NCI-H82 (cell line): ENCODE measurements at places on chromosomes 11 and 22.

DNA sequence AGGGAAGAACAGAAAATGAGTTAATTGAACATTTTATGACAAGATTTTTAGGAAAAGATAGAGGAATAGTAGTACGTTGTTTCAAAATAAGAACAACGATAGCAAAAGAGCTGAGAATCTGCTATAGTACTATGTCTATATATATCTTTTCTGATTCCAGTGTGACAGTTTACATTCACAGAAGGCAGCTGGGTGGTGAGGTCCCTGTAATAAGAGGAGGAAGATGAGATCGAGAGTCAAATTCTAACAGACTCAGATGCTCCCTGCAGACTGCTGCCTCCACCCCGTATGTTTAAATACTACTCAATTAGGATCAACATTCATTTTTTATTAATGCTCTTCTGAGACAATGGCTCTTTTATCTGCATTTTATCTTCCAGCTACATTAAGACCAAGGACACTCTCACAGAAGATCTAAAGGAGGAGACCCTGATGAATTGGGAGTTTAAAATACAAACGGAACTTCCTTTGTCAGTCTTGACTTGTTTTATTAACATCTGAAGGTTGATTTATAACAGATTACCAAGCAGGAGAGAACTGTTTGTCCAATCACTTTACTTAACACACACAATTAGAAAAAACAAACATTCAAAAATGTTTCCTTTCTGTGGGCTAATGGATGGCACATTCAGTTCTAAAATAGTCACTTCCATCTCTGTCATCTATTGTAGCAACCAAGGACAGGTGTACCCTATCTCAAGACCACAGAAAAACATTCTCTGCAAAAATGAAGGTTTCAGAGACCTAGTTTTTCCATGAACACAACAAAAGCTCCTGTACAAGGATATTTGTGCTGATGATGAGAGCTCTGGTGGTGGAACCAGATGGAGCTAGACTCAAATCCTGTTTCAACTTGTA lies 240.2 kb downstream of the CADM1 start:
- DNase-seq: peak; percentile 14

GRCh38 chr11:55819330-55819729 lies at the start of gene OR5D18:
Gene OR5D18, plus strand, starts transcription at chr11:55819630. Its CDS starts 0 bp downstream, at chr11:55819630.
- no peak for DNase-seq

GRCh38 chr22:39514373-39514973 lies 5.9 kb upstream of the ATF4 start:
- DNase-seq: peak; percentile 41

DNA sequence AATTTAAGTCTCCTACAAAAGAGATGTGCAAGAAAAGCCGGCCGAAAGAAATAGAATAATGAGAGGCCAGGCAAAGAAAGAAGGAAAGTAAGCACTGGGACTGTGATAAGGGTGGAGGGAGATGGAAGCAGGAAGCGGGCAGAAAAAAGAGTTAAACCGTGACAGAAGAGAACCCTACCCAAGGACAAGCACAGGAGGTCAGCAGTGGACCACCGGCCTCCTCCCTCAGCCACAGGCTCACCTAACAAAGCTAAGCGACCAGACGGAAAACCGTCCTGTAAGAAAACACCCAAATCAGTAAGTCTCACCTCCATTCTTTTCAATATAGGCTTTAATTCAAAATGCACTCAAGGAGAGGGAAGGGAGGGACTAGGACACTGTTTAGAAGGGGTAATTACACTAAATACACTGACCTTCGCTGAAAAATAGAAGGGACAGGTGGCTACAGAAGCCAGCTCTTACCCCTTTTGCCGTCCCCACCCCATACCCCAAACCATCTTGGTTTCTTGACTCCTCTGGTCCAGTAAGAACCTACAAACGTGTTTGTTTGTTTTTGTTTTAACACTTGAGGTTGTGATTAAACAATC lies 1.9 kb downstream of the FAM181B start:
- DNase-seq: no peak

- no peak for DNase-seq
These were observed 117.8 kb downstream of the NAT10 start for GRCh38 chr11:34223021-34223813.

DNA sequence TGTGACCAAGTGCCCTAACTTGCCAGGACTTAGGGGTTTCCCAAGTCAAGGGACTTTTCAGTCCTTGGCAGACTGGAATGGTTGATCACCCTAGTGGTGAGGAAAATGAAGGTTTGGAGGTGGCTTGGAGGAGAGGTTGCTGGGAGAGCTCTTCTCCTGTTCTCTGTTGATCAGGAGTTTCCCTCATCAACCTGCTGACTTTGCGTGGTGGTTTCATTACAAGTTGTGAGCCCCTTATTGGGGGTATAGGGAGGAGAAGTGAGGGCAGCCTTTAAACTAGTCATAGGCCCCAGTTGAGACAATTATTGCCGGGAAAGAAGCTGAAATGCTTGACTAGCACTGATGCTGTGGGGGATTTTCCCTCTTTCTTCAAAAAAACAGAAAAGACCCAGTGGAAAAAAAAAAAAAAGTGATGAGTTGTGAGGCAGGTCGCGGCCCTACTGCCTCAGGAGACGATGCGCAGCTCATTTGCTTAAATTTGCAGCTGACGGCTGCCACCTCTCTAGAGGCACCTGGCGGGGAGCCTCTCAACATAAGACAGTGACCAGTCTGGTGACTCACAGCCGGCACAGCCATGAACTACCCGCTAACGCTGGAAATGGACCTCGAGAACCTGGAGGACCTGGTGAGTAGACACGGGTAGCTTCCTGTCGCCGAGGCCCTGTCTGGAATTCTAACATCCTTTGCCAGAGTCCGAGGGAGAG lies at the start of gene CXCR5:
Gene CXCR5, plus strand, starts transcription at position 525 of the 704 bp plus-strand sequence. Its CDS starts 50 bp downstream, at position 575.
- no peak for DNase-seq

- no peak for DNase-seq
These were observed 1407.6 kb upstream of the RAG2 start for GRCh38 chr11:38005597-38005996.

DNA sequence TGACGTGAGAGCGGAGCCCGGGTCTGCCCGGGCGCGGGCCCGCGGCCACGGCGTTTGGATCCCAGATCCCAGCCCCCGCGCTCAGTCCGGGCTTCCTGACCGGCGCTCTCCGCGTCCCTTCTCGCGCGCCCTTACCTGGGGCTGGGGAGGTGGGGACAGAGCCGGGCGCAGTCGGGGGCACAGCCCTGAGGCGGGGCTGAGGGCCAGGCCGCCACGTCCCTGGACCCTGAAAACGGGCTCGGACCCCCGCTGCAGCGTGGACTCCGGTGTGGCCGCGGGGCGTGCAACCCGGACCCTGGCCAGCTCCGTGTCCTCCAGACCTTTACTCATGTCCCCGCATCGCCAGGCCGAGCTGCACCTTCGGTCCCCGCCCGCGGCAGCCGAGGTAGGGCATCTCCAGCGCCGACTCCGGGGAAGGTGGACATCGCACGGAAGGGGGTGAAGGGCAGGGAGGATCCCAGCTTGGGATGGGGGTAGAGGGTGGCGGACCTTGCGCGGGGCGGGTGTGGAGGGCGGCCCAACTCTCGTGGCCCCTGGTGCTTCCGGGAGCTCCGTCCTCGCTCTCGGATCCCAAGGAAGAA lies 9.9 kb upstream of the AIFM3 start:
- no peak for DNase-seq

GRCh38 chr11:17813391-17814059 lies 78.9 kb downstream of the KCNC1 start:
- no peak for DNase-seq

DNA sequence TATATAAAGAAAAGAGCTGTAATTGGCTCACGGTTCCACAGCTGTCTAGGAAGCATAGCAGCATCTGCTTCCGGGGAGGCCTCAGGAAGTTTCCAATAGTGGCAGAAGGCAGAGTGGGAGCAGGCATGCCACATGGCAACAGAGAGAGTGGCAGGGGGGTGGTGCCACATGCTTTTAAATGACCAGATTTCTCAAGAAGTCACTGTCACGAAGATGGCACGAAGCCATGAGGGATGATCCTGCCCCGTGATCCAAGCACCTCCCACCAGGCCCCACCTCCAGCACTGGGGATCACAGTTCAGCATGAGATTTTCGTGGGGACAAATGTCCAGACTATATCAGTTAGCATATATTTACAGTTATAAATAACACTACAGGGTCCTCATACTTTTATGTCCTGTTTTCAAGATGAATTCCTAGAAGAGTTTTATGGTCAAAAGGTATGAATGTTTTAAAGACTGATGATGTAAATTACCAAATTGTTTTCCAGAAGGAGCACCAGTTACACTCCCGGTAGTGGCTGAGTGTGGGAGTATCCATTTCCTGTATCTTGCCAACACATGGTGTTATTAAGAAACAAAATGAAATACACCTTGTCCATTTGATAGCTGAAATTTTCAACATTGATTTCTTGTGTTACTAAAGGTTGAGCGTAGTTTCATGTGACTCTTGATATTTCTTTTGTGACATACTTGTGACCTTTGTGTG lies 19.2 kb downstream of the FAM118A start:
- no peak for DNase-seq

GRCh38 chr11:128689948-128690664 lies 3.8 kb upstream of the FLI1 start:
- DNase-seq: no peak

DNA sequence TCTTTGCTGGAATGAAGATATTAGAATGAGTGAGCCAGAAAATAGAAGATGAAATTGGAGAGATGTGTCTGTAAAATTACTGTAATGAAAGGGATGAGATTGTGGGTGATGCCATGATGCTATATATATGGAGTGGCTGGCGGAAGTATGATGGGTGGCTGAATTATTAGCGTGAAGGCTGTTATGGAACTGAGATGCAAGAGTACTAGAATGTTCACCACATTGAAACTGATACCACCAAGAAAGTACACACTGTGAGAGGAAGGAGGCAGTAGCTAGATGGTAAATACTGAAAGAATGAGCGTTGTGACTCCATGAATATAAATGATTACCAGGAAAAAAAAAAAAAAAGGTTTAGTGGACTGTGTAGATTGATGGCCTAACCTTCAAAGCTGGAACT lies 411.9 kb downstream of the CNTN5 start:
- DNase-seq: no peak

DNA sequence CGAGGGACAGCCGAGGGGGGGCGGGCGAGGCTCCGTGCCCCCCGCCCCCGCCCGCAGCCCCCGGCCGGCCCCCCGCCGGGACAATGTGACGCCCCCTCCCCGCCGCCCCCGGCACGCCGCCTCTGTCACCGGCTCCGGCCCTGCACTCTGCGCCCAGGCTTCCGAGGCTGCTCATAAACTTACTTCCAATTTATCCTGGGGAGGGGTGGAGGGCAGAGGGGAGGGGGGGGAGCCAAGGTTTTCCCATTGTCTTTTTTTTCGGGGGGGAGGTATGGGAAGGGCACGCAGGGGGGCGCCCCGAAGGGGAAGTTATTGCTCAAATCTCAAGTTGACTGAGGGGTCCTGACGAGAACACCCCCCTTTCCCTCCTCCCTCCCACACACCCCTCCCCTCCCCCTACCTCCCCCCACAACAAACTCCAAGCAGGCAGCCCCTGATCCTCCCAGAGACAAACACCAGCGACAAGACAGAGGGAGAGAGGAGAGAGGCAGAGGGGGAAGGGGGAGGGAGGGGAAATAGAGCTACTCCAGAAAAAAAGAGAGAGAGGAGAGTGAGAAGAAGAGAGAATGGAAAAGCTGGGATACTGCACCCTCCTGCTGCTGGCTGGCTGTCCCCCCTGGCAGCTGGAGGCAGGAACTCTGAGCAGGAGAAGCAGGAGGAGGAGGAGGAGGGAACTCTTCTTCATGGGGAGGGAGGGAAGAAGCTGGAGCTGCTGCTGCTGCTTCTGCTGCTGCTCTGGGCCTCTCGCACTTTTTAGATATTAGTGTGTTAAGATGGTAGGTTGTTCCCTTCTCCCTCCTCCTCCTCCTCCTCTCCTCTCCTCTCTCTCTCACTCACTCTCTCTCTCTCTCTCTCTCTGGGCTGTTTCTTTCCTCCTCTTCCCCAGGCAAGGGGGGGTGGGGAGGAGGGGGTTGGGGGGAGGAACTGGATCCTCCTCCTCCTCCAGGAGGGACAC lies 631 bp downstream of the PHF21A start:
- DNase-seq: peak; percentile 89

GRCh38 chr22:40560994-40561515 lies 75.5 kb downstream of the MRTFA start:
- DNase-seq: no peak

GRCh38 chr11:121478895-121479697 lies 26.3 kb upstream of the SORL1-AS1 start:
- no peak for DNase-seq

DNA sequence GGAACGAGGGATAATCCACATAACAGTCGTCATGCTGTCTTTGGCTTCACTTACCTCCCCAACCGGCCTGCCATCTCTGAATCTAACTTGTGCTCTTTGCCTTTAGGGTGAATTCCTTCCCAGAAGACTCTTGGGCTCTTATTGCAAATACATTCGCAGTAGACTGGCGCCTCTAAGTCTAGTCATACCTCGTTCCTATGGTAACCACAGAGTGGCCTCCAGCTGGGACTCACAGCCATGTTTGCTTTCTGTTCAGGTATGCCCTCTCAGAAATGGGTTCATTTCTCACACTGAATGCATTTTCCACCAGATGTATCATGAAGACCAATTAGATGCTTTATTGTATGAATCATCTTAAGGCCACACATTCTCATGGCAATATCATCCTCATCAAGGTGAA lies 112.7 kb downstream of the FAR1 start:
- no peak for DNase-seq

- no peak for DNase-seq
These were observed 697.2 kb downstream of the ETS1 start for GRCh38 chr11:127890030-127890615.

- no peak for DNase-seq
These were observed 5.6 kb downstream of the SLC29A2 start for GRCh38 chr11:66365711-66366619.

DNA sequence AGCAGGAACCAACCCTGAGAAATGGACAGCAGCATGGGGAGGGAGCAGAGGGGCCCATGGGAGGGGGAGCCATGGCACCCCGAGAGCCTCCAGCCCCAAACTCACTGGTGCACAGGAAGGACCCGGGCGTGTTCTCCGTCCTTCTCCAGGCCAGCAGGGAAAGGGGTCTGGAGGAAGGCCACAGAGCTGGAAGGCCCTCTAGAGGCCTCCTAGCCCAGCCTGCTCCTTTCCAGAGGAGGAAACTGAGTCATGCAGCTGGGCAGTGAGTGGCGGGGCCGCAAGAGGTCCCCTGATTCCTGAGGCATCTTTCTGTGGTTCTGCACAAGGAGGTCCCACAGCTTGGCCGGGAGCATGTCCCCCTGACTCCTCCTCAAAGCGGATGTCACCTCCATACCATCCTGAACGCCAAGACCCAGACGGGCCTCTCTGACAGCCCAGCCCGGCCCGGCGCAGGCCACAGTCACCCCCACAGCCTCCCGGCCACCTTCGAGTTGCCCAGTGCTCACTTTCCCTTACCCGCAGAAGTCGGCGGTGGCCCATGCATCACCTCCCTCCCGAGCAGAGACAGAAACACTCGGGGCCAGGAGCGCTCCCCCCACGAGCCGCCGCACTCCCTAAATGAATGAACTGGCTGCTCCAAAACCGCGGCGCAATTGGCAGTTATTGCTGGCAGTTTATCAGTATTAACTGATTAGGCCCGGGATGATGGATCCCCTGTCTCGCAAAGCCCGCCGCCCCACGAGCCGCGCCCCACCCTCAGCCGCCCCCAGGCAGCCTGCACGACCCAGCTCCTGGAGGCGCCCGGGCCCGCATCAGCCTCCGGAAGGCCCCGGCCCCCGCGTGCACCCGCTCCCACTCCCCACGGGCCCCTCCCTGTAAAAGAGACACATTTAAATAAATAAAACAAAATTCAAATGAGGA lies 272.5 kb downstream of the BUD13 start:
- peak; percentile 82 for DNase-seq

GRCh38 chr22:44574057-44574639 lies 76.1 kb upstream of the RTL6 start:
- DNase-seq: no peak

GRCh38 chr11:44335052-44335760 lies 25.3 kb upstream of the ALX4 start:
- peak; percentile 13 for DNase-seq
